CD4-positive, alpha-beta T cell treated with Interleukin-21 for 1 hour (primary cell): ENCODE measurements at places on chromosomes 1 and 21.

GRCh38 chr21:37153935-37154350, 80.9 kb downstream of the TTC3 start:
- DNase-seq, result no peak

GRCh38 chr1:160942926-160943325, 11.7 kb downstream of the ITLN2 start:
- no peak for DNase-seq

- peak; percentile 65 for DNase-seq
Observed at GRCh38 chr1:52403566-52404115, 582 bp downstream of the ORC1 start.

- no peak for DNase-seq
Observed at GRCh38 chr1:2277741-2278488, 49.8 kb downstream of the SKI start.

- no peak for DNase-seq
Observed at GRCh38 chr1:219347921-219348391, 174.3 kb downstream of the LYPLAL1 start.

- DNase-seq, result no peak
Observed at GRCh38 chr1:203147376-203147775, 19.9 kb downstream of the ADORA1 start.

DNA sequence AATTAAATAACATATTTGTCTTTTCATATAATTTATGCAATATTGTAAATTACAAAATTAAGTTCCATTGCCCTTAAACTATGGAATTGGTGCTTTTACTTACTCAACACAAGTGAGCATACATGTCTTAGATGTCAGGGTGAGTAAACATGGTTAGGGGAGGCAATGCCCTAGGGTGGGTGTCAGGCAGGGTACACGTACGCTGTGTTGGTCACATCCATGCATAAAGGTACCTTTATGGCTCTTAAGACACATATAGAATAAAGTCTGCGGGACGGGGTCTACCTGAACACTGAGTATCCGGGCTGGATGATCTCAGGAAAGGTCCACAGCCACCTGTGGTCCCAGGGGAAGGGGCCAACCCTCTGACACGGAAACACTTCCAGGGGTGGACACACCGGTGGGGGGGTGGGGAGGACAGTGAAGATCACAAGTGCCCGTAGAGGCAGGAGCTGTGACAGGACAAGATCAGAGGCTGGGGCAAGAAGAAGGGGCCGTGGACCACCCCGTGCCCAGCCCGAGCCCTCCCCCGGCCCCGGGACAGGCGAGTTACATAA, 720 bp downstream of the LIN9 start:
- DNase-seq, result peak; percentile 4

DNA sequence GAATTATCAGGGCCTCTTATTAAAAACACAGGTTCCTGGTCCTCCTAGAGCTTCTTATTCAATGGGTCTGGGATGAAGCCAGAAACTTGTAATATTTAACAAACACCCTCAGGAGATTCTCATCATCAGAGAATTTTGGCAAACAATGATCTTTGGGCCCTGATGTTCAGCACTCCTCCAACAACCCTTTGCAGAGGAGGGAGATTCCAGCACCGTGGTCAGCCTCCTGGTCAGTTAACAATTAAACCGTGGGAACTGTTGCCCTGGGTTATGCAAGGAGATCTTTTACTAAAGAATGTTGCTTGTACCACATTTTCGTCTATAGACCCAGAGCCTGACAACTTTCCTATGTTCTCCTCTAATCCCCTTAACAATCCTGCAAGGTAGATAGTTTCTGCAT, 294.4 kb downstream of the PLPP3 start:
- DNase-seq, result no peak

- no peak for DNase-seq
Observed at GRCh38 chr1:64543831-64544230, 73.9 kb downstream of the CACHD1 start.

GRCh38 chr1:92599184-92599583, 112.5 kb upstream of the GFI1 start:
- DNase-seq, result peak; percentile 53

- no peak for DNase-seq
Observed at GRCh38 chr1:69585666-69586065, 17.9 kb downstream of the LRRC7 start.

GRCh38 chr1:228695015-228695955, 40.0 kb upstream of the RHOU start:
- peak; percentile 5 for DNase-seq

DNA sequence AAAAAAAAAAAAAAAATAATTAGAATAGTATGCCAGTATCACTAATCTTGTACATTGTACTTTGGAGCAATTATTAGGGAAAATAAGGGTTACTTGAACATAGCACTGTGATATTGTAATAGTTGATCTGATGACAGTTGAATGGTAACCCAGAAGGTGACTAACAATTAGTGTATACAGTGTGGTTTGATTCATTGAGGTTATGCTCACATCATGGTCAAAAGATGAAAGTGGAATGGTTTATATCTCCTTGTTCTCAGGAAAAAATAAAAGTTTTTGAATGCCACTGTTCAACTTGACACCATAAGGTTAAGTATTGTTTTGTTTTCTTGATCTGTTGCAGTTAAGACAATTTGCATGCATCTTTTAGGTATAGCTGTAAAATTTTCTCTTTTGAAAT, 87.0 kb downstream of the GPR52 start:
- no peak for DNase-seq

DNA sequence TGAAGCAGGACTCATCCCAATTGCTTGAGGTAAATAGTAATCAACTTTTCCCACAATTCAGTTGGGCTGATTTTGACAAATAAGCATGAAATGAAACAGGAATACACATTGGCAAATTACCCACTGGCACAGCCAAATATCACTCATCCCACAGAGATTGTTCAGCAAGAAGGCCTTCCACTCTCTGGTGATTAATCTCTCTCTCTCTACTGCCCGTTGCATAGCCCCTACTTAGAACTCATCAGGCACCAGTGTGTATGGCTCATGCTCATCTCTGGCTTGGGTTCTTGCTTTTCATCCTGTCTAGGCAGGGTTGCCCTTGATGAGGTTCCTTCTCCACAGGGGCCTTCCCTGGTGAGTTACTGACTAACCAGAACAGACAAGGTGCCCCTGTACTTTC, 1.1 kb downstream of the BSDC1 start:
- DNase-seq, result no peak

- no peak for DNase-seq
Observed at GRCh38 chr1:168755800-168756418, 26.9 kb upstream of the DPT start.

DNA sequence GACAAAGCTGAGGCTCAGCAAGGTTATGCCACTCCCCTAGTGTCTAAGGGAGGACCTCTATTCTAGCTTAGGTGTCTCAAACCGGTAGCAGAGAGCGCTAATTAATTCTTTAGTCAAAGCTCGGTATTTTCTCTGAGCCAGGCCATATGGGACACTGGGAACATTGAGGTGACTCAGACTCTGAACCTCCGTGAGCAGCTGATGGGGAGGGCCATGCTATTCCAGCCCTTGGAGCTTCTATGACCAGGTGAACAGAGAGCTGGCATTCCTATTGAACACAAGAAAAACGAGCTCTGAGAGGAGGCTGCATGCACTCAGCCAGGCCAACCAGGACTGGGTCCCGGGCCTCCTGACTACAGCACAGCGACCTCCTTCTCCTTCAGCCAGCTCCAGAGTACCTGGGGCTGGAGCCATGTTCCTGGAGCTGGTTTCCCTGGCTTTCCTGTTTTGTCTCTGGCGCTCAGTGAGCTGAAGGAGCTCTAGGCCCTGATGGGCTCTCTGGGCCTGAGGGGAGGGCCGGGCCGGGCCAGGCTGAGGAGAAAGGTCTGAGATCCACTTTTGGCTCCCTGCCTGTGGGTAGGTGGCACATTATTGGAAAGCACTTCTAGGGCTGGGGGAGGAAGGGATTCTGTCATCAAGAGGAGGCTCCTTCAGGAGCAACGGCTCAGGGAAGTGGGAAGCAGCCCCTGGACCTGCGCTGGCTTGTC, 37.0 kb downstream of the SLC9A1 start:
- DNase-seq, result no peak

DNA sequence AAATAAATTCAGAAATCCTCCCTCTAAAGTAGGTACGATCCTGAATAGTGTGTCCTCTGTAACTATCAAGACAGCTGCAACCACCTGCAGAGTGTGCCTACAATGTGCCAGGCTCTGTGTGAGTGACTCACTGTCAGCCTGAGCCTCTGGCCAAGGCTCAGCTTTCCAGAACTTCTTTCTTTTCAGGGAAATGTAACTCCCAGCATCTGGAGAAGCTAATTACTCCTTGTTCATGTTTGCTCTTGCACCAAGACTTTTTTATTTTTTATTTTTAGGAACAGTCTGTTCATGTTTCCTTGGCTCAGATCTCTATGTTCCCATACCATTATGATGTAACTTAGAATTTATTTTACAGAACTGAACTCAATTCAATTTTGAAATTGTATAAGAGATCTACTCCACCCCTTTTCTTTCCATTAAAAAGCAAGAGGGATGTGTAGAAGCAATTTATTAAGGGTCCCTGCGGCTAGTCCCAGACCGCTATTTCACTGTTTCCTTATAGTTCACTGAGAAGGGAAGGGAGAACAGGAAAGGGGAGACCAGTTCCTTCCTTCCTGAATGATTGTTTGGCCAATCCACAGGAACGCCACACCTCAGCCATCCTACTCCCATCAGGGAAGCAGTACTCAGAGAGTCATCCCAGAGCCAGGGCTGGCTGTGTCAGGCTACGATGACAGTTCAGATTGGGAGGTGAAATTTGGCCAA, 112.4 kb upstream of the ZNF648 start:
- DNase-seq, result no peak

GRCh38 chr1:30637183-30637980, 86.0 kb downstream of the MATN1 start:
- DNase-seq, result no peak

- DNase-seq, result no peak
Observed at GRCh38 chr1:221822591-221822990, 80.7 kb upstream of the DUSP10 start.

DNA sequence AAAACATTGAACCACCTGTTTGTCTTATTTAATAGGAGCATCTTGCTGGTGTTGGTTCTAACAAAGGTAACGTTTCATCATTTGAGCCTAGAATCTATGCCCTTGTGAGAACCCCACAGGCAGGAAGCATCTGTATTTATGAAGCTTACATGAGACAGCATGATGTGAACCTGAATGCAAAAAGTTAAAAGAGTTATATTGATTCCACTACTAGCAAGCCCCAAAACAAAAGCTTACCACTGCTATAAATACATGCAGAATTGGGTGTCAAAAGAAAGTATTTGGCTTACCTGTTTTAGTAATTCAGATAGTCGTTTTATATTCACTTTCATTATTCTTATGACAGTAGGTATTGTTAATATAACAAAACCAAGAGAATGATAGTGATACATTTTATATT, 301.2 kb upstream of the ADGRL2 start:
- no peak for DNase-seq

DNA sequence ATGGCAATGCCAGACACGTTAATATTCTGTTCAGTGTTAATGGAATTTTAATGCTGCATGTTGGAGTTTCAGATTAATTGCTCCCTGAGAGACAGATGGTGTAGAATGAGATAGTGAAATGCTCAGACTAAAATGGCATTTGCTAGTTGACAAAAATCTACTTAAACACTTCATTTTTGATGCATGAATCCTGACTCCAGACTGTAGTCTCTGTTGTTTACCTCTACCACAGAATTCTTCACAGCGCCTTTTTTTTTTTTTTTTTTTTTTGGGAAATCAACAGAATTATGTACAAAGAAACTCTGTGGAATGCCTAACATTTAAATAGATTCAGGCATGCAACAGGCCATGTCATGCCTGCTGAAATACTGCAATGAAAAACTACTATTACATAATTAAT, 111.3 kb downstream of the PLPPR5 start:
- no peak for DNase-seq

- DNase-seq, result no peak
Observed at GRCh38 chr1:67942274-67942673, 108.2 kb downstream of the DIRAS3 start.

DNA sequence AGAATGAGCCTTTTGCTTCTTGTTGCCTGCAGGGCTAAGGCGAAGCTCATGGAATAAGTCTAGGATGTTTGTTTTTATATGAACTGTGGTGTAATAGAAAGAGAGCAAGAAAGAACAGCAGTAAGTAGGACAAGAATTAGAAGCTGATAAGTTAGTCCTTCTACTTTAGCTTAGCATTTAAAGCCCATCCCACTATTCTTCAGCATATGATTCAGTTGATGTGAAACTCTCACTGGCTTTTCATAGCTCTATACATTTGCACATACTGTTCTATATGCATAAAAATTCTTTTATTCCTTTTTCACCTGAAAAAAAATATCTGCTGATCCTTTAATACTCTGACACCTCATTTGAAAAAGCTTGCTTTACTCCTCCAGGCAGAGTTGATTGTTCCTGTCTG, 712.0 kb downstream of the USP25 start:
- DNase-seq, result no peak

DNA sequence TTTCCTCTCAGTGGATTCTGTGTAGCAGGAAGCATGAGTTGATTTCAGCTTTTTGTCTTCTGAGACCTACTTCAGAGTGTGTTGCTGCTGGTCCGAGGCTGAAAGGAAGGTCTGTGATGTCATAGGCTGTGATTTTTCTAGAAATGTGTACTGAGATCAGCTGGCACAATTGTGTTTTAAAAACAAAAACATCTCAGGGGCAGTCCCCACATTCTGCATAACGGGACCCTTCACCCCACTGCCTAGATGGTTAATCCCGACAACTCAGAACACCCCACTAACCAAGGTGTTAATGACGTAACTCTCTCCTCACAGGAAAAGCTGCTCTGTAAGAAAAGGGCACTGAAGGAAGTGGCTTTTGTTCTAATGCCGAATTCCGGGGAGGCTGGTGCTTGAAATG, 59.8 kb upstream of the PPP2R5A start:
- DNase-seq, result peak; percentile 70

DNA sequence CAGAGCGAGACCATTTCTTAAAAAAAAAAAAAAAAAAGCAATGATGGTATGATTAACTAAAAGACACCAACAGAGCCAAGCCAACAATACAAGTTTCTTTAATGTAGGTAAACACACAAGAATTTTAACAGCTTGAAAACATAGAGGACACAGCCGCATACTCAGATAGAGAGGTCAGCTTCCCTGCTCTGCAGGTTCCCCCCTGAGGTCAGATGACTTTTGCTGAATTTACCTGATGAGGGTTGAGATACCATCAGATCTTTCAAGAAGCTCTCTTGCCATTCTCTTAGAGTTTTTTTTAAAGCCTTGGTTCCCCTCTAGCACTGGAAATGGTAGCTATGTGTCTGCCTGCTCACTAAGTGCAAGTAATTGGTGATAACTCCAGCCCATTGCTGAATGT, 31.1 kb downstream of the BCAS2 start:
- DNase-seq, result no peak

- no peak for DNase-seq
Observed at GRCh38 chr1:207115269-207115668, 11.2 kb downstream of the C4BPA start.

GRCh38 chr1:234398849-234399381, 25.7 kb downstream of the COA6 start:
- DNase-seq, result no peak
